Hepatic stellate cell (primary cell): ENCODE measurements at places on chromosomes 16 and 17.

GRCh38 chr17:50691550-50692447 lies 15.9 kb downstream of the ANKRD40 start:
- no peak for DNase-seq

- no peak for DNase-seq
These were observed 43.1 kb upstream of the NKD1 start for GRCh38 chr16:50505115-50505514.

DNA sequence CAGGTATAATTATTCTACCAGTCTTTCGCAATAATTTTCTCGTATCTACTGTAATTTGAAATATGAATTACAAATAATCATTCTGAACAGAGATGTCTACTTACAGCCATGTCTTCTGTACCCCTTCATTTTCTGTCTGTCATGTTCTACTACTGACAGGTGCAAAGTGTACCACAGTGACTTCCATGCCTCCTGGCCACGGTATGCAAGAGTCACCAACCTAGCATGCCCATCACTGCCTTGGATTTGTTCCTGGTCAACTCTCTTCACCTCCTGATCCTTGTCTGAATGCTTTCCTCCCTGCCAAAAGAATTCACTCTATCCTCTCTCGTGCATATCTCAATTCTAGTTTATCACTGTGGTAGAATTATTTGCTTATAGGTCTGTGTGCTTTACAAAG lies 755.4 kb downstream of the KCNJ2 start:
- DNase-seq, result no peak

DNA sequence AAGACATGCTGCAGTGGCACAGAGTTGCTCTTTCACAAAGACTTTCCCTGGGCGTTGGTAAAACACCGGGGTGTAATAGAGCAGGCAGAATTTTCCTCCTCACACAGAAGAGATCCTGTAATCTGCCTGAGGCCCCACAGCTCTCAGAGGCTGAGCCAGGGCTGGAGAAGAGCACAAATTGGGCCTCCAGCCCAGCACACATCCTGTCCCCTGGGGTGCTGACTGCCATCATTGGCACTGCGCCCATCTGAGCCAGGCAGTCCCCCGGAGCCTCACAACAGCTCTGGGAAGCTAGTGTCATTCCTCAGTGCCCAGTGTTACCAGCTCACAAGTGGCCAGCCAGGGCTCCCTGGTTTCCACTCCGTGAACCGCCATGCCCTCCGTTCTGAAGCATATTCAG lies 119.4 kb downstream of the SOCS1 start:
- peak; percentile 27 for DNase-seq

- DNase-seq, result no peak
These were observed 44.3 kb upstream of the SMURF2 start for GRCh38 chr17:64706224-64707049.
